Stimulated activated CD8-positive, alpha-beta memory T cell treated with anti-CD3 and anti-CD28 coated beads, Interleukin-4, amount 100 ng/mL, for 4 hours (primary cell): ENCODE measurements at places on chromosomes 3 and 15.

DNA sequence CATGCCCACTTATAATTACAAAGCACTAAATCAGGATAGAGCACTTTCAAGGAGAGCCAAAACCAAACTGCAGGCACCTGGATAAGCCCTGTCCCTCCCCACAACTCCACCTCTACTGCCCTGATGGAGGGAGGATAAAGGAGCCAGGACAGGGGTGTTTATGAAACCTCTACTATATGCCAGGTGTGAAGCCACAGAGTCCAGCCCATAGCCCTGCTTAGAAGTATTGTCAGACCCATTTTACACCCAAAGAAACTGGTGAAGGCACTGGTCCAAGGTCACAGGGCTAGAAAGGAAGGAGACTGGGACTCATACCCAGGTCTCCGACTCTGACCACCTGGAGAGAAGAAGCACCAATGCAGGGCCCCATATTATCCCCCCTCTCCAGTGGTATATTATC lies 48.7 kb downstream of the SH3BP5 start:
- DNase-seq = no peak

DNA sequence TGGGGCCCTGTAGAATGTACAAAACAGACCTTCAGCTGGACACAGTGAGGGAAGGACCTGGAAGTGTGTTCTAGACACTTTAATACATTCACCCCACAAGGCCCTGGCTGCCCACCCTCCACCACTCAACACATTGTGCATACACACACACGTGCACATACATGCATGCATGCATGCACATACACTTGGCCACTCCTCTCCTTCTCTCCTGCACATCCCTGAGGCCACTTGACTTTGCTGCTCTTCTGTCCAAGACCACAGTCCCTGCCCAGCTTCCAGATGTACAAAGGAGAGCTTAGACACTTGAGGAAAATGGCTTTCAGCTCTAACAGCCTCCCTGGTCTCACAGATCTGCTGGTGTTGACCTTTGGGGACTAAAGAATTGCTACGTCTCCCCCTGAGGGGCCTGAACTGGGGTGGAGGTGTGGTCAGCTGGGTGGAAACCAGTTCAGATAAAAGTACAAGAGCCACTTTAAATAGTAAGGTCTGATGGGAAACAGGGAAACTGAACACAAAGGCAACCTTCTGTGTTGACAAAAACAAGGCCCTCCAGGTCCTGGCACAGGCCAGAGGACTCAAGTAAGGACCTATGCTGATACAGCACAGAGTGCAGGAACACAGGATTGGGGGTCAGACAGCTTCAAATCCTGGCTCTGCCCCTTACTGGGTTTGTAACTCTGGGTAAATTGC lies 24.8 kb upstream of the NOX5 start:
- DNase-seq = no peak

DNA sequence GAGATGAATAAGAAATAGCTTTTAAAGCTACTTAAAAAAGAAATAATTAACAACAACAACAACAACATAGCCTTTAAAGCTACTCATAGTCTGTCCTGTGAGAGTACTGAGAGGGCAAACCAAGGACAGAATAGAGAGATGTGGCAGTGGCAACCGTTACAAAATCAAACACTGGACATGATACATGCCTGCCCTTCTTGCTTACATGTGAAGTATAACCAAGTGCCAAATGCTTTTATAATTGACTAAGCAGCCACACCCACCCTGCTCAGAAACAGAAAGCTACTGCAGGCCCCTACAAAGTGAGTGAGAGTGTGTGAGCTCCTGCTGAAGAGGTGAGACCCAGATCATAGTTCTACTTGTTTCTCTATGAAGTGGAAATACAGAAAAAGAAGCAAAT lies 38.4 kb downstream of the NDUFB4 start:
- DNase-seq = no peak

- no peak for DNase-seq
These were observed 126.5 kb upstream of the DLG1 start for GRCh38 chr3:197424674-197425484.

GRCh38 chr3:11071096-11071755 lies 78.7 kb downstream of the SLC6A1 start:
- DNase-seq = no peak

DNA sequence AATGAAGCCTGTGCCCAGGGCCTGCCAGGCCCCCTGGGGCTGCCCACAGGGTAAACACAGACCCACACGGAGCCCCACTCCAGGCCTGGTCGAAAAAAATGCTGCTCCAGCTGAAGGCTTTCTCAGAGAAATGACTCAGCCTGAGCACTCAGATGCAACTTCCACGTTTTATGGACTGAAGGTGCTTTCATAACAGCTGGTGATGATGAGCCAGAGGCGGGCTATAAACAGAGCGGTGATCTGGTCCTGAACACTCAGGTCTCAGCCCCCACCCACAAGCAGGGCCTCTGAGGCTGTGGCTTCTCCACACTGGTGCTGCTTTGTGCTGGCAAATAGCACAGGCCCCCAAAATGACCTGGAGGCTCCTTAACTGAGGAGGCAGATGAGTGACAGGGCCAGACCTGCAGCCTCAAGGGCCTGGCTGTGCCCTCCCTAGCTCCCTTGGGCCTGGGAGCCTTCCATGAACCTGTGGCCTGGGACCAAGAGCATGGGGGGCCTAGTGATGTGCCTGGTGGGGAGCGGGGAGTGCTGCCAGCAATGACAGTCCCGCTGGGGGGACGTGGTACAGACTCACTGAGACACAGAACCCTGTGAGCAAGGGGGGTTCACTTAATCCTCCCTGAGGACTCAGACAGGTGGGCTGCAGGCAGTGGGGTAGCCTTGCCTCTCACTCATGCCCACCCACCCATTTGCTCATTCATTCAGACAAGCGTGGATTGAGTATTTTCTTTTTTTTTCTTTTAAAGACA lies 23.0 kb upstream of the FURIN start:
- no peak for DNase-seq

DNA sequence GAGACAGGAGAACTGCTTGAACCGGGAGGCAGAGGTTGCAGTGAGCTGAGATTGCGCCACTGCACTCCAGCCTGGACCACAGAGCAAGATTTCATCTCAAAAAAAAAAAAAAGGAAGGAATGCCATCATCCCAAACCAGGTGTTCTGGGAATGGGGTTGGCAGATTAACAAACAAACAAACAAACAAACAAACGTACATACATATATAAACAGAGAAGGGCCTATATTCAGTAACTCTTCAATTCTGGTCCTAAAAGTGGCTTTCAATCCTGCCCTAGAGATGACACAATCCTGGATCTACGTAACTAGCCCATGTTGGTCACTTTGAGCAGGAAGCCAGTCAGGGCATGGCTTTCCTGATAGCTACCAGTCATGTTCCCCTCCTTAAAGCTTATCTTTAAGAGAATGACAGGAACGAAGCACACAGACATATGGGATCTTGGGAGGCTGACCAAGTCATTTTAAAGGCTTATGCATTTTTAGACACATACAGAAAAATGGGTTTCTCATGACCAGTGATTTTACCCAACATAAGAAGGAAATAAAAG lies 29.9 kb upstream of the RAB11A start:
- DNase-seq = no peak
